ENCODE measurements at places on chromosomes 1 and 21.

GRCh38 chr1:115671176-115671934 is 29.6 kb downstream of the VANGL1 start:
- no peak for DNase-seq

DNA sequence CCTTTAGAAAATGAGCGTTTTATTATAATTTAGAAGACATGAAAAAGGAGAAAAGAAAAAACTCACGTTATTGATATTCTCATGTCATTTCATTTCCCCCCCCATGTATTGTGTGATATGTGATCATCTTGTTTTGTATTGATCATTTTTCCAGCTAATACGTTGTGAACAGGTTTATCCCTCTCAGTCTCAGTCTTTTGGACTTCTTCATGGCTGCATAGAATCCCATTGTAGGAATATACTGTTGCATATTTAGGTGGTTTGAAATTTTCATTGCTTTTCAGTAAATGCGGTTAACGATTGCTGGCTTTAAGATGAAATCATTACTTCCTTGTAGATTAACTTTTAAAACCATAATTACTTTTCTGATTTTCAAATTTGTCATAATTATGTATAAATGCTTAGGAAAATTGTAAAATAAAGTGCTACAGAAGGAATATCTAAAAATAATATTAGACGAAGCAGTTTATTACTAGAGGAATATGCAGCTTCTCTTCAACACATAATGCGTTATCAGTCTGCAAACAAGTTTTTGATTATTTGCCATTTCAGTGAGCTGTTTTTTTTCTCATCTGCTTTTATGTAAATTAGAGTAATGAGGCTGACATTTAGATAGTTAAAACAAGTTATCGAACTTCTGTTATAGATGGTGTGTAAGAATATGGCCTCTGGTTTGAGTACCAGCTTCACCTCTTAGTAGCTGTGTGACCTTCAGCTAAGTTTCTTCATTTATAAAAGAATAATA is 1.8 kb downstream of the SON start:
- no peak for DNase-seq

- DNase-seq = no peak
Observed at GRCh38 chr1:46083579-46083978, 48.9 kb downstream of the PIK3R3 start.

DNA sequence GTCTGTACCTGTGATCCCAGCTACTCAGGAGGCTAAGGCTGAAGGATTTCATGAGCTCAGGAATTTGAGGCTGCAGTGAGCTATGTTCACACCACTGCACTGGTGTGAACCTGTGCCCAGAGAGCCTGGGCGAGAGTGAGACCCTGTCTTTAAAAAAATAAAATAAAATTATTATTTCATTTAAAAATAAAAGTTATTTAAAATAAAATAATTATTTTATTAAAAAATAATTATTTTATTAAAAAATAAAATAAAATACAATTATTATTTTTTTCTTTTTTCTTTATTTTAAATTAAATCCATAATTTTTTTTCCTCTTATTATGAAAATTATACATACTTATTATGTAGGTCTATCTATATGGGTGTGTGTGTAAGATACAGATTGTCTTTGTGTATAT is 53.6 kb downstream of the LHX9 start:
- no peak for DNase-seq

GRCh38 chr1:151012684-151013471 is 4.6 kb downstream of the PRUNE1 start:
- DNase-seq = no peak

- DNase-seq = no peak
Observed at GRCh38 chr1:233527818-233528217, 86.1 kb upstream of the KCNK1 start.

DNA sequence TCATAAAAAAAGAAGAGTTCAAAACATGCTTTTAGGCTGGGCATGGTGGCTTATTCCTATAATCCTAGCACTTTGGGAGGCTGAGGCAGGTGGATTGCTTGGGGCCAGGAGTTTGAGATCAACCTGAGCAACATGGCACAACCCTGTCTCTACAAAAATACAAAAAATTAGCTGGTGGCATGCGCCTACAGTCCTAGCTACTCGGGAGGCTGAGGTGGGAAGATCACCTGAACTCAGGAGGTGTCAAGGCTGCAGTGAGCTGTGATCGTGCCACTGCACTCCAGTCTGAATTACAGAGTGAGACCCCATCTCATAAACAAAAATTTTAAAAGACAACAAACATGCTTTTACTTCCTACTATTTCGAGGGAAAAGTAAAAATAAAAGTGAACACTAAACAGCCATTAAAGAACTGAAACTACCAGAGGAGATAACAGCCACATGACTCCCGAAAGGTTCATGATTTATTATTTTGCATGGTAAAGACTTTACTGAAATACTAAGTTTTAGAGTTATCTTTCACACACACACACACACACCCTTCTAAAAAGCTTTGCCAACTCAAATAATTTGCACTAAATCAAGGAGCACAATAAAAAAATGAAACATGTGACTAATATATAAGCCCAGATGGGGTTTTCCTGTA is 48.1 kb downstream of the USP1 start:
- DNase-seq = no peak

- no peak for DNase-seq
Observed at GRCh38 chr1:51693419-51694155, 76.7 kb downstream of the OSBPL9 start.

- no peak for DNase-seq
Observed at GRCh38 chr1:58206749-58207148, 339.8 kb downstream of the OMA1 start.

DNA sequence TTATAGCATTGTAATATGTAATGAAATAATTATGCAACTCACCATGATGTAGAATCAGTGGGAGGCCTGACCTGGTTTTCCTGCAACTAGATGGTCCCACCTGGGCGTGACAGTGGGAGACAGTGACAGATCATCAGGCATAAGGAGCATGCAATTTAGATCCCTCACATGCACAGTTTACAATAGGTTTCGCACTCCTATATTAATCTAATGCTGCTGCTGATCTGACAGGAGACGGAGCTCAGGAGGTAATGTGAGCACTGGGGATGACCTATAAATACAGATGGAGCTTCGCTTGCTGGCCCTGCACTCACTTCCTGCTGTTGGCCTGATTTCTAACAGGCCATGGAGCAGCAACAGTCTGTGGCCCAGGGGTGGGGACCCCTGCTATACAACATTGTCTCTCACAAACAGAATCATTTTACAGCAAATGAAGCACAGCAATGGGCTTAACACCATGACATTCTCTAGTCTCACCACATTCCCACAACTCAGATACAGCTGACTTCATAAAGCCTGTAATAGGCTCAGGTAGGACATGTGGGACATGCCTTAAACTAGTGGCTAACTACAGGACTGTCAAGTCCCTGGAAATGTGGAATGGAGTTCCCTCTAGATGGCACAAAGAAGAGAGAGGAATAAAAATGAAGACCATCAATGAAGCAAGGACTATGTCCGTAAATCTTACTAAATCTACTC is 40.7 kb upstream of the SLC5A9 start:
- no peak for DNase-seq

GRCh38 chr21:36773117-36773516 is 74.2 kb downstream of the SIM2 start:
- no peak for DNase-seq

DNA sequence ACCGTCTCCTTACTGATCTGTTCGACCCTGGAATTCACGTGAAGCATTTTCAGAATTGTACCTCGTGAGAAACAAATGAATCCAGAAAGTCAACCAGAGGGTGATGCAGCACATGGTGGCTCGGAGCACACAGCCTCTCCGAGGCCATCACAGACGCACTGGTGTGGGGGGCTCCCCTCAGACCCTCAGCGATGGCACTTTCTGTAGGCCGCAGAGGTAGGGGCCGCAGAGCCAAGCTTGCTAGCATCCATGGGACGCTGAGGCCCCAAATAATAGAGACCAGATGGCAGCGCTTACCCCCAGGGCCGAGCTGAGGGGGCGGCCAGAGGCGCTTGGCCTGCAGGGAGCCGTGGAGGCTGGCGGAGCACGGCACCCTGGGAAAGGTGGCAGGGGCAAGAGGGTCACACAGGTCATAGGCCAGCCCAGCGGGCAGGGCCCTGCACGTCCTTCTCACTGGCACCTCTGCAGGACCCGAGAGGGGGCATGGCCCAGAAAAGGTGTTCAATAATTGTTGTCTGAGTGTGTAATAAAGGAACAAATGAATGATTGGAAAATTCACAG is 28.1 kb upstream of the COL6A2 start:
- peak; percentile 8 for DNase-seq

- no peak for DNase-seq
Observed at GRCh38 chr1:46575300-46575699, 23.9 kb upstream of the KNCN start.

- DNase-seq = no peak
Observed at GRCh38 chr1:228141226-228142044, 1.4 kb downstream of the GUK1 start.

DNA sequence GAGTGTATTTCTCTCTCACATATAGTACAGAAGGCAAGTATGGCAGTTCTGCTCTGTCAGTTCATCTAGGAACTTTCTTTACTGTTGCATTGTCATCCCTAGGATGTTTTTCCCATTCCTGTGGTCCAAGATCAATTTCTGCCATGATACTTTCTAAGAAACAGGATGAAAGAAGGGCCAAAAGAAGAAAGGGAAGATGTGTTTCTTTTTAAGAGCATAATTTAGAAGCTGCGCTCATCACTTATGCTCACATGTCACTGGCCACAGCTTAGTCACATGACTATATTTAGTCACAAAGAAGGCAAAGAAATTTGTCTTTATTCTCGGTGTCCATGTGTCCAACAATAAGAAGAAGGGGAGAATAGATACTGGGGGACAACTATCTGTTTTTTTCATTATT is 7.0 kb upstream of the MAST2 start:
- DNase-seq = no peak

DNA sequence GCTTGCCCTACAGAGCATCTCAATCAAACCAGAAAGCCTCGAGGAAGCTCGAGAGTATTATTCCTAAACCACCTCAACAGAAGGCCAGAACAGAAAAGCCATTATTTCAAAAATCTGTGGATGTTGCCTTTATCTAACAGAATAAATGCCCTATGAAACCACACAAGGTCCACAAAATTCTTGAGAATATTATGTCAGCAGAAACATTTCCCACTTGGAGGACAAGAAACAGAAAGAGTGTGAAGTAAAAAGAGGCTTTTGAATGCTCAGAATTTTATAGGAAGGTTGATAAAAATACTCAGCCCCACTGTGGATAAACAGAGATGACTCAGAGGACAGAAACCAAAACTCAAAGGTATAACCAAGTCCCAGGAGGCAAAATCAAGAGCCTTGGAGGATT is 146.4 kb upstream of the LRRC7 start:
- DNase-seq = no peak

DNA sequence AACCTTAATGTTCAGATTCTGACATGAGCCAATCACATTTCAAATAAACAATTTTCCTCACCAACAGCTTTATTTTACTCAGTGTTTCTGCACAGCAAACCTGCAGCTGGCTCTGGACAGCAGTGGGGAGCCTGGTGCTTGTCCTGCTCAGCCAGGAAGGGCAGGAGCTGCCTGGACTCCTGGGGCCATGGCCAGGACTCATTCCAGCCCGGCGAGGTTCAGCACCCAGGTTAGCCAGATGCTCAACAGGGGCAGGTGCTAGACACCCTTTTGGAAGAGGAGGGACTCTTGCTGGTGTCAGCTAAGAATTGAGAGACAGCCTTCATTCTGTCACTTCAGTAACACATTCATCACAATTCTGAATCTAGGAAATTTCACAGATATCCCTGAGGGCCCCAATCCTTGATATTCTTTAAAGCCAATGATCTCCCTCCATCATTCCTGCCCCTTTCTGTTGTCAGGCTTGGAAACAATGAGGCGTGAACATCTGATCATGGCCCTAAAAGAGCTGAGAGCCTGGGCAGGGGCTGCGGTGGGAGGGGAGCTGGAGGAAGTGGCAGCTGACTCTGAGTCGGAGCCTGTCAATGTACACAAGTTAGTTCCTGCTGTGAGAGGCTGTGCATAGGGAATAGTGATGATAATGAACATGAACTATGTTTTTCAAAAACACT is 251.3 kb downstream of the SDCCAG8 start:
- no peak for DNase-seq

GRCh38 chr1:84353695-84354094 is 44.6 kb upstream of the DNASE2B start:
- no peak for DNase-seq

GRCh38 chr1:201818971-201819750 is 9.8 kb upstream of the IPO9 start:
- DNase-seq = no peak

GRCh38 chr21:42120101-42120902 is 49.2 kb downstream of the UMODL1 start:
- DNase-seq = no peak

- no peak for DNase-seq
Observed at GRCh38 chr1:231027136-231027925, 12.7 kb downstream of the FAM89A start.

- no peak for DNase-seq
Observed at GRCh38 chr21:29271927-29272333, 26.8 kb upstream of the BACH1 start.

- no peak for DNase-seq
Observed at GRCh38 chr1:152188673-152189591, 29.9 kb upstream of the RPTN start.

DNA sequence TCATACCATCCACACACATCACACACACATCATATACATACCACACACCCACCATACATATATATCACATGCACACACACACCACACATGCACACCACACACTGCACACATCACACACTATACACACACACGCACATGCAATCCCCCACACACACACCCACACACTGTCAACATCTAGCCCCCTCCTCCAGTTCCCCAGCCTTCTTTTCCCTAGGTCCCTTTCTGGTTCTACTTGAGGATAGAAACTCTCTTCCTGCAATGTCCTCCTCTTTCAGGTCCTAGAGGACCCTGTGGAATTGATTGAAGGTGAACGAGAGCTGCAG is 4.3 kb downstream of the CASQ1 start:
- DNase-seq = no peak

- no peak for DNase-seq
Observed at GRCh38 chr1:52970149-52970548, 43.1 kb downstream of the SCP2 start.

GRCh38 chr21:35399002-35399530 is 350.0 kb upstream of the RUNX1 start:
- DNase-seq = no peak

DNA sequence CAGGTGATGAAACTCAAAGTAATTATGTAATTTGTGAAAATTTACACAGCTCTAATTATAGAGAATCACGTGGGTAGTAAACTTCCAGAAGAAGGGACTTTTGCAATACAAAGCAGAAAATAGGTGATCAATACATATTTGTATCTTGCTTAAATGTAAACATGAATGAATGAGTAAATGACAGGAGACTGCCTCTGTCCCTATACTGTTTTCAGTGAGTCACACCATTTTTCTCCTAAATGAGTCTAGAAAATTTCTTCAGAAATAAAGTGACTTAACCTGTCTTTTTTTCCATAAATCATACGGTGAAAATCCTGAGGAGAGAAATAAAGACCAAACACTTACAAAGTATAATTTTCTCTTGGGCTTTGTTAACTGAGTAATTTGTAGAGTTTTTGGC is 11.9 kb downstream of the RAP1A start:
- no peak for DNase-seq

- no peak for DNase-seq
Observed at GRCh38 chr1:212964102-212964501, 13.8 kb downstream of the VASH2 start.

- no peak for DNase-seq
Observed at GRCh38 chr1:56302878-56303277, 276.5 kb downstream of the PLPP3 start.

- no peak for DNase-seq
Observed at GRCh38 chr1:115090540-115090939, 1.2 kb upstream of the TSPAN2 start.

GRCh38 chr21:42387164-42387563 is 8.7 kb downstream of the TMPRSS3 start:
- DNase-seq = no peak

Data from progenitor cell of endocrine pancreas (in vitro differentiated cells).